ENCODE measurements at places on chromosomes 13 and 19.

GRCh38 chr19:42193706-42194105, 23.8 kb downstream of the DEDD2 start:
- DNase-seq, result no peak

GRCh38 chr13:53276265-53276664, 247.7 kb downstream of the OLFM4 start:
- no peak for DNase-seq

DNA sequence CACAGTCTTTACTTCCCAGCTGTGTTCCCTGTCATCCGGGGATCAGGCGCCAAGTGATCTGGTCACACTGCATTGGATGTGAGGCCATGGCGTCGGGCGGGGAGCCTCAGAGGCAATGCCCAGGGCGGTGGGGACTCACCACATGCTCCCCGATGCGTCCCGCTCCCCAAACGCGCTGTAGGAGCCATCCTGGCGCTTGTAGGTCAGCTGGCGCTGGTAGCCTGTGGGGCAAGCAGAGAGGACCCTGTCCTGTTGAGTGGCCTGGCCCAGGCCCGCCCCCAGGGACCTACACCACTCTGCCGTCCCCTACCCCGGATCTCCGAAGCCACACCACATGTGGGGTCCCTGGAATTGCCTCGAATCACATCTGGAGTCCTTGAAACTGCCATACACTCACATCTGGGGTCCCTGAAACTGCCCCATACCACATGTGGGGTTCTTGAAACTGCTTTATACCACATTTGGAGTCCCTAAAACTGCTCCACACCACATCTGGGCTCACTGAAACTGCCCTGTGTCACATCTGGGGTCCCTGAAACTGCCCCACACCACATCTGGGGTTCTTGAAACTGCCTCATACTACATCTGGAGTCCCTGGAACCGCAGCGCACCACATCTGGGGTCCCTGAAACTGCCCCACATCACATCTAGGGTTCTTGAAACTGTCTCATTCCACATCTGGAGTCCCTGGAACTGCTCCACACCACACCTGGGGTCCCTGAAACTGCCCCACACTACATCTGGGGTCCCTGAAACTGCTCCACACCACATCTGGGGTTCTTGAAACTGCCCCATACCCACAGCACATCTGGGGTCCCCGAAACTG, 33.2 kb downstream of the F2RL3 start:
- no peak for DNase-seq

DNA sequence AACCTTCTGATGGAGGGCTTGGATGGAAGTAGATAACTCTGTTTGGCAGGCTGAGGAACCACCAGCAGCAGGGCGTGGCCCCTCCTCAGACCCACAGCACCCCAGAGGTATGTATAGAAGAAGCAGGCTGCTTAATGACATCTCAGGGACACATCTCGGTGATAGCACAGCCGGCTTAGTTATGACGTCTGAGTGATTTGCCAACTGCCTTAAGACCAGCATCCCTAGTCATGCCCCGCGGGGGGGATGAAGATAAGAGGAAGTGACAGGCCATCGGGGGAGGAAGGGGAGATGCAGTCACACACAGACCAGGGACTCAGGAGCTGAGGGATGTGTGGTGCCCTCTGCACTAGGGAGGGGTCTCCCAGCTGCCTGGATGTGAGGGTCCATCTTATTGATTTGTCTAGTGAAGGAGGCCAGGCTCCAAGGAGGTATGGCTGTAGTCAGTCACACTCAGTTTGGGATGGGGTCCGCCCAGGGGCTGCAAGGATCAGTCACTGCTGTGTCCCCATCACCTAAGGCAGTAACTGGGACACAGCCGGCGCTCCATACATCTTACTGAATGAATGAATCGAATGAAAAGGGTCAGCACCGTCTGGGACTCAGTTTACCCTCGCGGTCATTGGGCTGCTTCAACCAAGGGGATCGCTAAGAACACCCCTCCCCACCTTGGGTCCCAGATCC, 19.2 kb upstream of the ERCC1 start:
- no peak for DNase-seq

- no peak for DNase-seq
These were observed 15.1 kb downstream of the PLK5 start for GRCh38 chr19:1538978-1539377.

- DNase-seq, result no peak
These were observed 357.4 kb downstream of the TDRD3 start for GRCh38 chr13:60754211-60755090.

DNA sequence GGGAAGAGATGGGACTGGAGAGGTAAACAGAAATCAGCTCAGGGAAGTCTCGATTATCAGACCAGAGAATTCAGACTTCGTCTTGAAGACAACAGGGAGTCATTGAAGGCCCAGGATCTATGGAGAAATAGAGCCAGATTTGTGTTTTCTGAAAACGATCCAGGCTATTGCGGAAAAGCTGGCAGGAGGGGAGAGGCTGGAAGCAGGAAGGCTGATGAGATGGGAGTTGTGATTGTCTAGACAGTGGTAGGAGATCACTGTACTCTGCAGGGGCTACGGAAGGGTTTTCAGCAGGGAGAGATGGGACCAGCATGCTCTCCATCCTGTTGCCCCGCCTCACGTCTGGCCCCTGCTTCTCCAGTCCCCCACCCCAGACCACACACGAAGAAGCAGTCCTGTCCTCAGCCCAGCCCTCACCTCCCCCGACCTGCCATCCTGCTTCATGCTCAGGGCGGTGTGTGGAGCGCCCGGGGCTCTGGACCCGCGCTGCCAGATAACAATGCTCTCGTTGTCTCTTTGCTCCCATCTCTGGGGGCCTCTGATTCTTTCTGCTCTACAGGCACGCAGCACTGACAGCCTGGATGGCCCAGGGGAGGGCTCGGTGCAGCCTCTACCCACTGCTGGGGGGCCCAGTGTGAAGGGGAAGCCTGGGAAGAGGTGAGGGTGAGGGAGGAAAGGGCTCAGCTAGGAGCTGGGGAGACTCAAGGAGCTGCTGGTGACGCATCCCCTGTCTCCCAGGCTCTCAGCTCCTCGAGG, 1.9 kb downstream of the ARHGAP33 start:
- DNase-seq, result no peak

GRCh38 chr19:33226550-33227241, 1.0 kb upstream of the SLC7A10 start:
- DNase-seq, result no peak

Data from activated CD4-positive, CD25-positive, alpha-beta regulatory T cell (primary cell).